ENCODE measurements at places on chromosomes 6 and 20.

GRCh38 chr20:34567892-34568865 lies 9.7 kb downstream of the MAP1LC3A start:
- no peak for DNase-seq

- DNase-seq = no peak
Measured at GRCh38 chr20:16349523-16350260, 223.6 kb downstream of the KIF16B start.

DNA sequence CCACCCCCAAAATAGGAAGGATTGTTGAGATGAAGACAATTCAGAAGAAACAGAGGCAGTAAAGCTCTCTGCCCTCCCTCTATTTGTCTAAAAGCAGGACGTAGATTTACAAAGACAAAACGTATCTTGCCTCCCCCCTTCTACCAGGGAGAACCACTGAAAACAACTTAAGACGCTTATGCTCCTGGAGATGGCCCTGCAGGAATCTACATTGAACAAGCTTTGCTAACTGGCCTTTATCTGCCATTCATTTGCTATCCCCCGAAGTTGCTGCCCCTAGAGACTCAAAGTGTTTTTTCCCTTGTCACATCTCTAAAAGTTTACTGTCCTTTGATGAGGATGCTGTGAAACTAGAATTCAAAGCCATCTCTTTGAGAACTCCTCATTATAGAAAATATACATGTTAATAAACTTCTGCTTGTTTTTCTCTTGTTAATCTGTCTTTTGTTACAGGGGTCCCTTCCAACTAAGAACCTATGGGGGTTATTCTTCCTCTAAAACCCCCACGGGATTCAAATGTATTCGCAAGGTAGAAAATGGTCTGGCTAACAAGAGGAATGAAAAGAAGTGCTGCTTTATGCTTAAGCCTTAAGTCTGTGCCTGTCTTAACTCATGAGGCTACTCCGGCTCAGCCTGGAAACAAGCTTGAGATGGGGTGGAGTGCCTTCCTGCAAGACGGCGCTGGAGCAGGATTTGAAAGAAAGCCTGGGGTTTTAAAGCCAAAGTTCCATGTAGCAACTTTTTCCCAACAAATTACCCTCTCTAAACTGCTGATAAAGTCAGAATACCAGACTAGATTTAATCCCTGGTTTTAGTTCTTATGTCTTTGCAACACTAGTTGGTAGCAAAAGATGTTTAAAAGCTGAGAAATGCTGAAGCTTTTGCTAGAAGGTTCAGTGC lies 88.0 kb downstream of the CLIC5 start:
- no peak for DNase-seq

DNA sequence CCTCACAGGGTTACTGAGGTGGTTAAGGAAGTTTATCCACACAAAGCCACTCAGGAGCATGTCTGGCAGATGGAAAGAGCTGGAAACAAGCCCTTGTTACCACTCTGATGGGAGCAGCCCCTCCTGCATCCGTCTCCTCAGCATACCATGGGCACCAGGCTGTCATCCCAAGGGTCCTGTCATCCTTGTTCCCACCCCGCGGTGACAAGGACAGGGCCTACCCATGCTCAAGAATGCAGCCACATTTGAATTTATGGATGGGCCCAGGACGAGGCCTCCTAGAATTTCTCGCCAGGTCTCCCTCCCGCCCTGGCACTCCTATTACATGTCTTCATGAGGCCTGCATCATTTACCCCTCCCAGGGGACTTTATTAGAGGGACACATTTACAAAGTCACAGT lies 60.0 kb downstream of the NPEPL1 start:
- no peak for DNase-seq

DNA sequence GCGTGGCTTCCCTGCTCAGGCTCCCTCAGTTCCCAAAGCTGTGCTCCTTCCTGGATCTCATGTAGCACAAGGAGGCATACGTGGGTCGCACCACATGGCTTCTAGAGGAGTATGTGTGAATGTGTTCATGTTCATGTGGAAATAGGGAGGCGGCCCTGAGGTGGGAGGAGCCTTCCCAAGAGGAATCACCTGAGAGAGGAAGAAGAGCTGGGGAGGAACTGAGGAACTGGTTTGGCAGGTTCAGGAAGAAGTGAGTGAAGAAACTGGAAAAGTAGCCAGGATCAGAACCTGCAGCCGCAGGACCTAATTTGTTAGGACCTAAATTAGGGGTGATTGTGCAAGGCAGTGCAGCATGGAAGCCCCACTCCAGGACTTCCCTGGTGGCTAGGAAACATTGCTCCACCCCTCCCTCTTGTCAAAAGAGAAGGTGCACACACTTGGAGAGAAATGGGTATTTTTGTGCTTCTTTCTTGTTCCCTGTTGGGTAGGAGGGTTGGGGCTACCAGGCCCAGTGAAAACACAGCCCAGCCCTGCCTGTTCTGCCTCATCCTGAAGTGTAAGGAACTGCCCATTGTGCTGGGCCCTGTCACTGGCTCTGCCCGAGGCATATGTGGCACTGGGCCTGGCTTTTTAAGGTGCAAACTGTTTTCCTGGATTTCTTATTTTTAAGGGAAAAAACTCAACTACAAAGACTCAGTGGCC lies 20.7 kb downstream of the SYNJ2 start:
- DNase-seq = no peak

DNA sequence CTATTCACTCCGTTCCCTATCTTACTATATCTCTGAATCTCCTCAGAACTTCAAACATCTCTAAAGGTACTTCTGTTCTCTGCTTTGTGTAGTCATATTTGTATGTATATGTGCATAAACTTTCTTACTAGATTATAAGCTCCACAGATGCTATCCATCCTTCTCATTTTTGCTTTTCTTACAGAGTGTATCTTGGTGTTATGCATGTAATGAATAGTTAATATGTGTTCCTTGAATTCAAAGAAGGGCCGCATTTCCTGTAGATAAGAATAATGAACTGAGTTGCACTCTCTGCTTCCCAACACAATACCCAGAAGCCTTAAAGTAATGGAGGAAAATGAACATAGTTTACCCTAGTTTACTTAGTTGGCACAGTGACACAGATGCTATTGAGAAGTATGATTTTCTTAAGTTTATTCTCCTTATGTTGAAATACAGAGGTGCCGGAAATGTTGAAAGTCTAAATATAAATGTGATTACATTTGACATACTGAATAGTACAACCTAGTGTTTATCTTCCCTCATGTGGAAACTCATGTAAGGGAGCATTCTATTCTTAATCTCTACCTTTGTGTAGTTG lies 6.0 kb downstream of the NUS1 start:
- DNase-seq = no peak

- DNase-seq = no peak
Measured at GRCh38 chr6:19895866-19896692, 58.9 kb downstream of the ID4 start.

- DNase-seq = no peak
Measured at GRCh38 chr20:2707353-2708072, 14.9 kb downstream of the EBF4 start.

DNA sequence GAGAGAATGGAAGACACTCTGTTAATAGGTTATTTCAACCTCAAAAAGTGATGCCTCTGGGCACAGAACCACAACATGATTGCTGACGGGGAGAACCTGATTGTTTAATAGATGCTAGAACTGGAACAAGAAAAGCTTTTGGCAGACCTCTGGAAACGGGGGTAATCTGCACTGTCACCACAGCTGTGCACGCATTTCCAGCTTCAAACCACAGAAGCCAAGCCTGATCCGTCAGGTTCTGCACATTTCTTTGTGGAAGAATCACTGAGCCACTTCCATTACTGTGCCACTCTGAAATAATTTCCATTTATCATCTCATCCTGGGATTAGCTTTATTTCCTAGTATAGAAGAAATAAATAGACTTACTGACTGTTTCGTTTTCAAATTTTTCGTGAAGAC lies 309.3 kb downstream of the FARS2 start:
- DNase-seq = no peak

- DNase-seq = no peak
Measured at GRCh38 chr20:23794065-23794464, 32.5 kb downstream of the CST2 start.

DNA sequence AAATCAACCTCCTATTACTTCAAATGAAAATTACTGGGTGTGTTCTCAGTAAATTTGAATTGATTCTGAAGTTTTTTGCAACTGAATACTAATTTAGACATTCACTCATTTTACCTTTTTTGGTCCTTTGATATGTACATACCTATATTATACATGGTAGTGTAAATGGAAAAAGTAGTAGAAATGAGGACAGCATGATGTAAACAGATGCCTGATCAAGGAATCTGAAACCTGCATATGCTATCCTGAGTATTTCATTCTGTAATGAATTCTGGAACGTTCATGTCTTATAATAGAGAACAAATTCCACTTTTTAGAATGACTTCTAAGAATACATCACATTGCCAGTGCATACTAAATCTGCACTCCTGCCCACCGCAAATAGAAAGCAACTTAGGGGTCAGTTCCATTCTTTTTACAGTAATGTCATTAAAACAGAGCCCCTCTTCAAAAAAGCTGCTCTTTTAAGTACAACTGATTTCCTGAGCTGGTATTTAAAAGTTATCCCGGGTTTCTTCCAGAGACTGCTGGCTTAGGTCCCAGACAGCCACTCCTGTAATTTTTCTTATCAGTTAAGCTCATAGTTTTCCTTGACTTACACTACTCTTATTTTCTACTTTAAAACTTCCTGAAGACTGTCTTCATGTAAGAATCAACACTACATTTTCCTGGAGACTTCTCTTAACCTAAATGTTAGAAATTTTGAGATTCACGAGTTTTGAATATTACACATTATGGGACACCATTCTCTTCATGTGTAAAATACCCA lies 48.4 kb downstream of the MAP3K7 start:
- DNase-seq = no peak

DNA sequence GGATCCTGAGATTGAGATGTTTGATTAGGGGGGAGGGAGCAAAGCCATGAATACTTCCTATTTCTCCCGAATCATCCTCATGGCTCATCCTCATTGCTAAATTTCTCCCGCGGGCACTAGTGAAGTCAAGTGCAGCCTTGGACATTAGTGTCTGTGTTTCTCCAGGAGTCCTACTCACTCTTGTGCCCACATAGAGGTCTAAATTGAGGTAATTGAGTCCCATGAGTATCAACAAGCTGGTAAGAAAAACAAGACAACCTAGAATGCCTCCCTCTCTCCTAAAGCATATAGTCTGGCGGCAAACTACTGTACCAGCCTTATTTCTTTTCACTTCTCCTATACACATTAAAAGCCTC lies 420 bp downstream of the CENPQ start:
- no peak for DNase-seq

GRCh38 chr6:148392671-148393070 lies 50.0 kb downstream of the SASH1 start:
- no peak for DNase-seq

DNA sequence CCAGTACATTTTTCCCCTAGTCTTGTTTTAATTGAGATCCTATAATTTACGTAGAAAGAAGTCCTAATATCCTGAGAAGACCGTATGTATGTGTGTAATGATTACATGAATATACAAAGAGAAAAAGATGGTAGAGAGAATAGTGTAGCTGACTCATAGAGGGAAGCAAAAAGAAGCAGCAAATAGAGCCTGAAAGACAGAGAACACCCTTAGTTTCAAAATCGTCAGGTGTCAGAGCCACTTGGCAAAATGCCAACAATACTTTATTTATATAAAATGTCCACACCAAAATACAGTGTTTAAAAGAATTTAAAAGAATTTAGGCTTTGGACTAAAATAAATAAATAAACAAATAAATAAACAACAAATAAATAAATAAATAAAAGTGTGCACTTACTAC lies 1414.1 kb upstream of the EYS start:
- no peak for DNase-seq

- no peak for DNase-seq
Measured at GRCh38 chr6:89252907-89253306, 35.7 kb upstream of the GABRR1 start.

DNA sequence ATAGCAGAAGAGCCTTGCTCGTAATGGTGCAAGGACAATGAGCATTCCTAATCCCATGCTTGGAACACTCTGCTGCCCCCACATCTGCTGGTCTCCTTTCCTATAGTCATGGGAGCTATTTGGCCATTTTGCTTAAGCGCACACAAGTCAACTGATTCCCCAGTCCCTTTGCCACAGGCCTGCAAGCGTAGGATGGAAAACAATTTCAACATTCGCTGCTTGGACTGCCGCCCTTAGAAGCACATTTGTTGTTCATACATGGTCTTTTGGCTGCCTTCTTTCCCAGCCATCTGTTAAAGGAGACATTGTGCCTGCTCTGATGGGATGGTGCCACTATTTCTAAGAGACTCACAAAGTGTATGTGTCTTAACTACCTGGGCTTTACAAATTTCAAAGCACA lies 96.9 kb downstream of the RFX6 start:
- no peak for DNase-seq

- DNase-seq = no peak
Measured at GRCh38 chr20:19969106-19969505, 48.1 kb upstream of the NAA20 start.

DNA sequence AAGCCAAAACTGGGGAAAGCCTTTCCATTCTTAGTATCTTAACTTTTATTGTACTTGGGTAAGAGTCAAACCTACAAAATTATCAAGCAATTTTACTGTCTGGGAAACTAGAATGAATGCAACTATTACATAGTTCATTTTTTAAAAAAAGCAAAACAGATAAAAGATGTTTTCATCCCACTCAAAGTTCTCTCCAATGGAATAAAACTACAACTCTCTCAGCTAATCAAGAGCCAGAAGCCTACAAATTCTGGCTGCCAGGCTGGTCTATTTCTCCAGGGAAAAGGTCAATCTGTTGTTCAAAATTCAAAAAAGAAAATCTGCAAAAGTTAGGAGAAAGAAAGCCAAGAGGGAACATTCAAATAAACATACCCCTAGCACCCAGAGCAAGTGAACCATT lies 56.2 kb downstream of the COL12A1 start:
- DNase-seq = no peak

GRCh38 chr6:148747145-148747470 lies 278 bp downstream of the UST start:
- DNase-seq = no peak

- no peak for DNase-seq
Measured at GRCh38 chr6:2351807-2352431, 106.5 kb upstream of the GMDS start.

DNA sequence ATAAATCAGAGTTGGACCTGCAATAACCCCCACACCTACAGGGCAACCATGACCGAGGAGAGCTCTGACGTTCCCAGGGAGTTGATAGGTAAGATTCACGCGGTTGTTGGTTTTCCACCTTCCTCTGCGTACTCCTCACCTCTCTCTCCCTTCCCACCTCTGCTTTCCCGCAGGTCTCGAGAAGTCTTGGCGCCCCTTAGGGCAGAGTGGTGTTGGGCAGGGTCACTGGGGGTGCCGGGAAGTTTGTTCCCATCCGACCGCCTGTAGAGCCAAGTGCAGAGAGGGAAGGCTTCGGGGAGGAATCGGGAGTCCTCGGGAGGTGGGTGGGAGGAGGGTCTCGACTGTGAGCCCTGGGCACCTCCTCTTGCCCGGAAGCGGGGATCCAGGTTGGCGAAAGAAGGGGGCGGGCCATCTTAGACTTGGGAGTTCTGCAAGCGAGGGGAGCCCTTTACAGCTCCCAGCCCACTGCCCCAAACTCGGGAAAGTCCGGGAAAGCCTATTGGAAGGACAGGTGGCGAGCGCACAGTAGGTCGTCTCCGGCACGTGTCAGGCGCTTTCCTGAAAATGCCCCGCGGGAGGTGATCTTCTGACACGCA lies 672 bp downstream of the CARMIL1 start:
- DNase-seq = no peak
